Activated naive CD4-positive, alpha-beta T cell treated with Interleukin-2 at 50 U/mL for 16 hours (primary cell): ENCODE measurements at places on chromosomes 4 and X.

- DNase-seq: no peak
These were observed 80.9 kb downstream of the PRDM5 start for GRCh38 chr4:120841580-120841979.

- DNase-seq: no peak
These were observed 230.2 kb upstream of the AGTR2 start for GRCh38 chrX:115940348-115940747.

DNA sequence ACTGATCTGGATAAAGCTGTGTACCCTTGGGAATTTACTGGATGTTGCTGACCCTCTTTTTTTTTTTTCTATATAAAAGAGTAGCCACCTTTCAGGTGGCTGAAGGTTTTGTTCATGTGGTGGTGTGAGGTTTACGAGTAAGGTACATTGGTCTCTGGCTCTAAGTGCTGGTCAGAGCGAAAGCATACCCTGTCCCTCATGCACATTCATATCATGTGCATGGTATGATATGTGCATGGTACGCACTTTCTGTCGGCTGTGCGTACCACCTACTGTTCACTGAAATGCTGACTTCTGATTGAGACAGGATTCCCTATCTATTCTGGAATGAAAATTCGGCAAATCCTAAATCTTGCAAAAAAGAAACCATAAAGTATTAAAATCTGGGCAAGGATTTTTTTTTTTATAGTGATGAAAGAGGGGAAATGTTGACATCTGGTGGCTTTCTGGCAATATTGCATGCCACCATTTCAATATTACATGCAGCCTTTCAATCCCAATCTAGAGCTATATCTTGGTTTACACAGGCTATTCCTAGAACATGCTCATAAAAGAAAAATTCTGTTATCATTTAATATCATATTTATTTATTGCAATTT lies 32.8 kb downstream of the FAM149A start:
- no peak for DNase-seq

- DNase-seq: peak; percentile 77
These were observed 6.7 kb upstream of the SH3BP2 start for GRCh38 chr4:2786152-2786671.

DNA sequence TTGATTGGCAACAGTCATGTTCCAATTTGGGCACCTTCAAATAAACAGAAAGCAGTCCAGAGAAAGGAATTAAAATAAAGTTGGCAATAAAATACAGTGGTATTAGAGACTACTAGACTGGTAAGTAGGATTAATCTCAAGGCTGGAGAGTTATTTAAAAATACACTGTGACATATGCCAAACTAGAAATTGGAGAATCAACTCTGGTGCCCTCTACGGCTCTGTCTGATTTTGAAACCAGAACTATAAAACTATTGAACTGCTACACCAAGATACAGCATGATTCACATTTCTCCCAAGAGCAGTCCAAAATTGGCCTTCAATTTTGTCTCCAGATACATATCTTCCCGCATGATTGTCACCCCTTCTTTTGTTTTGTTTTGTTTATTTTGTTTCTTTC lies 78.7 kb upstream of the FAM47B start:
- DNase-seq: no peak

- DNase-seq: peak; percentile 2
These were observed 26.1 kb downstream of the IGSF1 start for GRCh38 chrX:131262738-131263679.

- DNase-seq: no peak
These were observed 667.5 kb downstream of the GRXCR1 start for GRCh38 chr4:43560047-43560446.
